ENCODE measurements at places on chromosomes 4 and X.

GRCh38 chr4:188015025-188015940 is 19.7 kb downstream of the ZFP42 start:
- no peak for DNase-seq

DNA sequence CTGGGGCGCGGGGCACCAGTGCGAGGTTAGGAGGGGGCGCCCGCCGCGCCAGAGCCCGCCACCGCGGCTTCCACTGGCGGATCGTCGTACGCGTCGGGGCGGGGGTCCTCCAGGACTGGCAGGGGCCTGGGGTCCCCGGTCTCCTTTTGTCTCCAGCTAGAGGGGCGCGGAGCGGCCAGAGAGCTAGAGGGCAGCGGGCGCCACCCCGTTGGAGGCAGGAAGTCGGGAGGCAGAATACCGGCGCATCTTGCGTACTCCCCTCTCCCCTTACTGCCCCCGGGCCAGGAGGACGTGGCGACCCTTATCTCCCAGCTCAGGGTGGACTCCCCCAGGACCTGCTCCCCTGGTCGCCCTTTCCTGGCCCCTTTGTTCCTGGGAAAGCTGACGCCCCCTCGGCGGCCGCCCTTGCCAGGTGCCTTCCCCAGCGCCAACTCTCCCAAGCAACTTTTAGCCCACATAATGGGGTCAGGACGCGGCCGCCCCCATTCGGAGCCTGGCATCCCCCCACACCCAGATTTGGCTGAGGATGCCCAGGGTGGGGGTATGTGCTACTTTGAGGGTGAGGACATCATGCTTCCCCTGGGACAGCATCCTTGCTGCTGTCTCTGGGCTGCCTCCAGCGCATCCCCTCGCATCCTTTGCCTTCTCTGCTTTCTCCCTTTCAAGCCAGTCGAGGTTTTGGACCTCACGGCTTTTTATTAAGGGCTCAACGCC is 933 bp downstream of the CNKSR2 start:
- no peak for DNase-seq

GRCh38 chrX:48046846-48047245 is 24.6 kb downstream of the ZNF630 start:
- no peak for DNase-seq

DNA sequence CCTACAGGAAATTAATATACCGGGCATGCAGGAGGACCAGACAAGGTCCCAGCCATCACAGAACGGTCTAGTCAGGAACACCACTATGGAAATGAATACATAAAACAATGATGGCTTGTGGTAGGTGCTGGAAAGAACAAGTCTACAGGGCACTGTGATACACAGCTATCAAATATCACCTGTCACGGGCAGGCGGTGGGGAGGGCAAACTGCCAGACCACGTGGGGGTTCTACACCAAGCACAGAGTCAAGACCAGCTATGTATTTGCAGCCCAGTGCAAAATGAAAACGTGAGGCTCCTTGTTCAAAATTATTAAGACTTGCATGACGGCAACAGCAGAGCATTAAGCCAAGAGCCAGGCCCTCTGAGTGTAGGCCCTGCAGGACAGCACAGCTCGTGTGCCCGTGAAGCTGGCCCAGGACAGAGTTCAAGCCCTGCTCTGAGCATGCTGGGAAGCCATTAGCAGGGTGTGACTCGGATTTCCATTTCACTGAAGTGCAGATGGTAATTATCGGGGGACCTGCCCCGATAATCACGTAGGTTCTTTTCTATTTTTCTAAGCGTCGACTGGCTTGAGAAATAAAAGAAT is 83.6 kb downstream of the JAKMIP1 start:
- DNase-seq, result no peak

DNA sequence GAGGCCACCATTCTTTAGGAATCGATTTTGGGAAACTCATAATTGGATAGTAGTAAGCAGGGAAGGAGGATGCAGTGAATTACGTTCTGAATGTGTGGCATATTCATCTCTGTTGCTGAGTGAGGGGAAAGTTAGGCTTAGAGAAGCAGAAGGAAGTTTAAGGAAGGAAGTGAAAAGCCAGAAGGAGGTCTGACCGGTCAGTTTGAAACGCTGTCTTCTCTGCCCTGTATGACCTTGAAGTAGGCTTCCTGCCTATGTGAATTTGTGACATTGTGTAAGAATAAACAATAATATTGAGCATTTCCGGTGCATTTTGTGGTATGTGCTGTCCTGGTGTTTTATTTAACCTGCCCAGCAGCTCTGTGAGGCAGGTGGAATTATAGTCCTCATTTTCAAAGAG is 67.3 kb downstream of the PDLIM5 start:
- DNase-seq, result no peak

GRCh38 chrX:48835524-48836329 is at the start of gene PCSK1N:
PCSK1N (minus strand) TSS chrX:48835610; CDS start chrX:48835532, 78 bp downstream.
- DNase-seq, result no peak

GRCh38 chrX:54411732-54412131 is 28.5 kb upstream of the TSR2 start:
- no peak for DNase-seq

DNA sequence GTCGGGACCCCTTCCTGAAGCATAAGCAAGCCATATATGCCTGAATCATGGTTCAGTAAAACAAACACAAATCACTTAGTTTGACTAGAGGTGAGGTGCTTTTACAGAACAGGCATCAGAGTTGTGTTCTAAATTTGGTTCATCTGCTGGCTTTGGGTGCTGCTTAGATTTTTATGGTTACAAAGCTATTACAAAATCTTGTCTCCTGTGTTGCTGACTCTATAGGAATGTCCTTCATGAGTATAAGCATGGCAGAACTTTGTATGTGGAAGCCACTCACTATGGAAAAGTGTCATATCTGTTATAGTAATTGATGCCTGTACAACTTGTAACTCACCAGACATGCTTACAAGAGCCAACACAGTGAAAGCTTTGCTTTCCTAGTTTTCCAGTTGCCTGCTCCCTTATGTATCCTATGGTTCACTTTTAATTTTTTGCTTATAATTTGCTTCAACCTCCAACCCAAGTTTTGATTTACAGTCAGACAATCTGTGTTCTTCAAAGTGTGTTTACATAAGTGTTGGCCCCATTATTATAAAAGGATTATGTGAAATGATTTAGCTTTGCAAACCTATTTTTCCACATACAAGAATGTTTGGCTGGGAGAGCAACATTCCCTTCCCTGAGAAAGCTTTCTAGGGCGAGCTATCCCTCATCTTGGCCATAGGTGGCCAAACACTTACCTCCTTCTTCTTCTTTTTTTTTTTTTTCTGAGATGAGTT is 30.0 kb upstream of the CYP2U1 start:
- DNase-seq, result no peak

DNA sequence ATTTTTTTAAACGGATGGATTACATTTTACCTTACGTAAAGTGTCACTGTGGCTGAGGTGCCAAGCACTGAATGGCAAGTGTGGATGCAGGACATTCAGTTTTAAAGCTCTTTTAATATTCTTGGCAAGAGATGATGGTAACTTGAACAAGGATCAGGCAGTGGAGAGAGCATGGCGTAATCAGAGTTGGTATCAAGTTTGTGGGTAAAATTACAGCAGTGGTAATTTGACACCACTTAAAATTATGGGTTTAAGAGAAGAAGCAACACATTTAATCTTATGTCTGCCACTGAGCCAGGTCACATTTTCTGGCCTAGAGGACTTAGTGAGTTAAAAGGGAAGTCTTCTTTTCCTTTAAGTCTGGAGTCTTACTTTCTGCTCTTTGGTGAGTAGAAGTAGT is 100.5 kb downstream of the NAA11 start:
- DNase-seq, result no peak

DNA sequence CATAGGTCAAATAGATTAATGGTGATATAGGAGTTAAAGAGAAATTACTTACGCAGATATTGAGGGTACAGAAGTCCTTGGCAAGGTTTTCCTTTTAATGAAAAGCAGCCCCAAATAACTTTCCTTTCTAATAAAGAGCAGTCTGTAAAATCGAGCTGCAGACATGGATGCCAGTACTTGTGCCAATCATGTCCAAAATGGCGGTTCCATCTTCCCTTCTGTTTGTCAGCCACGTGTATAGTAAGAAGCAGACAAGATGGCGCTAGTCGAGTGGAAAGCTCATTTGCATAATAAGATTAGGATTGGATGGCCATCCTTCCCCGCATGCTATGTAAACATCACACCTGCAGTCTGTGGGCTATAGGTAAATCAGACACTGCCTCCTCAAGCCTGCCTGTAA is 68.5 kb downstream of the FGFBP1 start:
- DNase-seq, result no peak

DNA sequence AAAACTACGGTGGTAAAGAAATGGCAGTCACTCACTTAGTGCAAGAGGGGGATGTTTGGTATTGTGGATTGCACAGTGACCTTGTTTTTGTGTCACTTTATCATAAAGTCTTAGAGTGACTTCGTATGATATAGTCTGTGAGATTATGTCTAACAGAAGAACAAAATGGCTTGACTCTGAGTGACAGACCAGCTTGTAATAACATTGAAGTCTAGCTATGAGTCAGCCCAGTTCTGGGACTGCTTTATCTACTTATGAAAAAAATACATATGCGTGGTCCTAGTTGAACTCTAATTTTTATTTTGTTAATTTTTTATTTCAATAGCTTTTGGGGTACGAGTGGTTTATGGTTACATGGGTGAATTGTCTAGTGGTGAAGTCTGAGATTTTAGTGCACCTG is 20.0 kb downstream of the DCLK2 start:
- no peak for DNase-seq

GRCh38 chr4:40461879-40462278 is 126.7 kb downstream of the CHRNA9 start:
- no peak for DNase-seq

DNA sequence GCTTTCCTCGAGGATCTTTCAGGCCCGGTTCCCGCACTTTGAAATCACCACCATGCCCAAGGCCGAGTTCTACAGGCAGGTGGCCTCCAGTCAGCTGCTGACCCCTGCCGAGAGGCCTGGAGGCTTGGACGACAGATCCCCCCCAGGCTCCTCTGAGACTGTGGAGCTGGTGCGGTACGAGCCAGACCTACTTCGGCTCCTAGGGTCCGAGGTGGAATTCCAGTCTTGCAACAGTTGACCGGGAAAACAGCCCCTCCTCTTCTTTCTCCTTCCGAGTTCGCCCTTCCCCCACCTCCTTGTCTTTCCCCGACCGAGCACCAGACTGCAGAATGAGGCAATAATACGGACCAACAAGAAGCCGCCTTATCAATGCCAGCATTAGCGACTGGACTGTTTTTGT is 54.4 kb downstream of the ELF4 start:
- DNase-seq, result no peak

DNA sequence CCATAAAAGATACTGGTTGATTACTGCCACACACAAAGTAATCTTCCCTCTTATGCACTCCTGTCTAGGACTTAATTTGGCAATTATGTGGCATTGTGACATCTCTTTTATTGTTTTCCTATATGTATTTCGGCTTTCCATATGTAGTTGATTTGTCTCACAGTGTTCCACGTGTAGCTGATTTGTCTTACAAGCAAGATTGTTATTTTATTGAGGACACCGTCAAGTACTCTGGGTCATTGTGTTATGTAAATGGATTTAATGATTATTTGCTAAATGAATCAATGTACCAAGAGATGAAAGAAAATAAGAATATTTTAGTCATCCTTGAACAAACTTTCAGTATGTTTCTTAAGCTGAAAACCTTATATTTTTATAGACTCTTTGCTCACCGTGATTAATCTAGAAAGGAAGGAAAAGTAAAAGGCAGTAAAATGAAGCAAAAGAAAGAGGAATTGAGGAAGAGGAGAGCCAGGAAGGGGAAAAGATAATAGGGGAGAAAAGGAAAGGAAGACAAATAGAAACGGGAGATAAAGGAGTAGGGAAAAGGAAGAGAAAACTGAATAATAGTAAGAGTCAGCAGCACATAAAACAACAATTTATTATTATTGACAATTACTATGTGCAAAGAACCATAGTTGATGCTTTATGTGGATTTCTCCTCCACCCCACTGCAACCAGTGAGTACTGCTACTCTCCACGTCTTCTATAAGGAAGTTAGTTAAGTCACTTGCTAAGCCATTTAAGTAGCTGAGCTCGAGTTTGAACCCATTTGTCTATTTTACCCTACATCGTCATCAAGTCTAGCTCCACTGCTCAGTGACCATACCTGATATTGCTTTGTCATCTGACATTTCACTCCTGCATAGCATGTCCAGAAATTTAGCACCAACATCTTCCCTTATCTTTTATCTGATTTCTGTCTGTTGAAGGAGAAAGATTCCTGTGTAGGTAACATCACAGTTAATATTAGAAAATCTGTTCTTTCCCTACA is 336.5 kb downstream of the BMPR1B start:
- DNase-seq, result no peak

GRCh38 chr4:53476232-53477037 is 99.0 kb downstream of the FIP1L1 start:
- DNase-seq, result no peak

DNA sequence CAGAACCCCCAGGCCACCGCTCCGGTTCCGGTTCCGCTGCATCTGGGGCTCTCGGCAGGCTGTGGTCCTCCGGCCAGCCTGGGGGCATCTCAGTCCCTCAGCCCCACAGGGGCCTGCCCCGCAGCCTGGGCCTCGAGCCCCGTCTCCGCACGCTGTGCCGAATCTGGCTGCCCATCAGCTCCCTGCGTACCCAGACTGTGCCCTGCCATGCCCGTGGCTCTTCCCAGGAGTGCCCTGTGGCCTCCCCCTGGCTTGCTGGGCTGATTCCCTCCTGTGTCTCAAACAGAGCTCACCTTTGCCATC is 830 bp upstream of the MSANTD1 start:
- DNase-seq, result no peak

GRCh38 chr4:113356453-113356852 is 307.0 kb downstream of the ANK2 start:
- DNase-seq, result no peak

DNA sequence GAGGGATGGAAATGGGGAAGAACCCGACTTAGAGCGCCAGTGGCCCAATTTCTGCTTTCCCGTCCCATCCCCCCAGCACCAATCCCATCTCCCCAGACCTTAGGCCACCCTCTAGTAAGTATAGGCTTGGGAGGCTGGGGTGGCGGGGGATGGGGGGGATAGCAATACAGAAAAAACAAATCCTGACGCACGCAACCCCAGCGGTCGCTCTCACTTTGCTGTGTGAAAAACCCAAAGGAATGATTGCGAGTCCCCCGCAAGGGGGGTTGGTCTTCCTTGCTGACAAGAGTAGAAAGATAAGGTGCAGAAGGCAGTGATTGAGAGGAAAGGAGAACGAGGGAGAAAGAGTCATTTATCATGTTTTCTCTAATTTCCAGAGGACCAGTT is 863 bp downstream of the CPE start:
- peak; percentile 42 for DNase-seq

Data from putamen (tissue), 1 donor.